ENCODE measurements at places on chromosomes 6 and 20. TPM values are rescaled to one million over a fixed set of nuclear protein-coding genes. Genes with fewer than 3 reads are reported as not detected.

- DNase-seq, result peak; percentile 72
Measured at GRCh38 chr6:160930547-160931377, 60.8 kb upstream of the MAP3K4 start.

- DNase-seq, result no peak
Measured at GRCh38 chr20:32966382-32966781, 37.9 kb downstream of the SUN5 start.

DNA sequence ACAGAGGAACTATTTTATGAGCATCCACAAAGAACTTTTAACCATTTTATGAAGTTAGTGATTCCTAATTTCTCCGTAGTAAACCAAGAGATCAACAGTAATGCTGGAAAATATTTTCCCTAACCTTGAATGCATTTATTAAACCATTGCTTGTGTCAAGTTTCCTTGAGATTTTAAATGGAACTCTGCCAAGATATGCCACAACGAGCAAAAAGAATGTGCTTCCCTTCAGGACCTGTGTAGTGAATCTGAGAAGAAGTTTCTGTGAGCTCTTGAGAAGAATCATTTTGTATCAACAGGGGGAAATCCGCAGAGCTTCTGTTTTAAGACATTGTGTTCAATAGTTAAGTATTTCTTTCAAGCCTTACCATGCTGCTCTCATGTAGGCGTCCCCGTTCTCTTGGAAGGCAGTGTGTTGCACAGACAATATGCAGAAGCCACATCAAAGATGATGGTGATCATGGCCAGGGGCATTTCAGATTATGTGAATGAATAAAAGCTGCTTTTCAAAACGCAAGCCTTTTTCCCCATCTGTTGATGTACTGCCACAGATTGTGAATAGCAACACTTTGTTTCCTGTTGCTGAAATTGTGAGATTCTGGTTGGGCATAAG lies 439.8 kb downstream of the BMP2 start:
- DNase-seq, result no peak

DNA sequence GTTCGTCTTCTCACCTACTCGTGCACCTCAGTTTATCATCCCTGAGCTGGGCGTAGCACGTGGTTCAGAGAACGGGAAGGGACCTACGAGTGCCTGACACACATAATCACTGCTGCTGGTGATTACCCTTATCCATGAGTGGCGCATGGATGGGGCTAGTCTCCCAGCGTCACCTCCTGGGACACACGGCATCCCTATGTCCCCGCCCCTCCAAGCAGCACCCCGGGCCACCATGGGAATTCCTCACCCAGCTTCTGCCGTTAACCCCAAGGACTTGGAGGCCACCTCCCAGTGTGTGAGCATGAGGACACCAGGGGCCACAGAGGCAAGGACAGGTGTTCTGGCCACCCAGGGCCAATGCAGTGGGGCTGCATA lies 9.8 kb downstream of the CHRNA4 start:
- DNase-seq, result no peak

ILRUN gene
- 39.3 TPM for total RNA-seq

MAVS gene
- 14.1 TPM for total RNA-seq

GPX5 gene
- total RNA-seq, result not detected

IL17A gene
- total RNA-seq, result not detected

CNKSR3 gene
- 2.2 TPM for total RNA-seq

Data from G401 (cell line).